ENCODE measurements at places on chromosomes 16 and 17.

GRCh38 chr17:2685696-2686095, 25.9 kb downstream of the CLUH start:
- no peak for DNase-seq
- H3K27ac ChIP-seq: no peak overlapping the region
- peaks cover 8% of the 10 kb centered on the region for H3K4me1 ChIP-seq
- H3K36me3 ChIP-seq: peaks cover 20% of the 10 kb centered on the region
- H3K27me3 ChIP-seq: no peaks in the 10 kb centered on the region

DNA sequence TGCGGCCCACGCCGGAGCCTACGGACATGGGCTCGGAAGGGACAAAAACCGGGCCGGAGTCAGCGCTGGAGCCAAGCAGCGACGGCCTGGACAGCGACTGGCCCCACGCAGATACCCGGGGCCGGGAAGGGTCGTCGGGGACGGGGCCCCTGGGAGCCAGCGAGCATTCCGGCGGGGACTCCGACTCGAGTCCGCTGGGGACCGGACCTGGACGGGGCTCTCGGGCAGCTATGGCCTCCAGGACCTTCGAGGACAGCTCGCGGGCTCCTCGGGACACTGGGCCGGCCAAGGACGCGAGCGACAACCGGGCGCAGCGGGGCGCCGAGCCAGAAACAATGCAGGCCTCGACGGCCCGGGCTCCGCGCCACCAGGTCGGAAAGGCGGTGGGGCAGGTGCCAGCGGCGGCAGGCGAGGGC, 1.0 kb downstream of the MYO15B start:
- peak overlapping the region; percentile 9 for H3K4me3 ChIP-seq
- no peaks in the 10 kb centered on the region for H3K36me3 ChIP-seq
- H3K4me1 ChIP-seq: no peaks in the 10 kb centered on the region
- no peak overlapping the region for H3K27ac ChIP-seq
- H3K27me3 ChIP-seq: peaks cover 26% of the 10 kb centered on the region

GRCh38 chr17:45092911-45093430, 31.9 kb downstream of the NMT1 start:
- H3K27me3 ChIP-seq: no peaks in the 10 kb centered on the region
- DNase-seq: peak; percentile 99
- H3K4me1 ChIP-seq: peaks cover 28% of the 10 kb centered on the region
- peak overlapping the region; percentile 99 for H3K27ac ChIP-seq
- H3K36me3 ChIP-seq: peaks cover 62% of the 10 kb centered on the region
- no peak overlapping the region for H3K4me3 ChIP-seq

- peak; percentile 88 for DNase-seq
- H3K36me3 ChIP-seq: no peaks in the 10 kb centered on the region
- no peak overlapping the region for H3K27ac ChIP-seq
Observed at GRCh38 chr17:69492410-69493071, 78.0 kb downstream of the MAP2K6 start.
